IPS DF 6.9 (cell line): ENCODE measurements at places on chromosomes 12 and 14.

GRCh38 chr12:1848745-1849144, 28.4 kb downstream of the LRTM2 start:
- DNase-seq: no peak

GRCh38 chr14:91108941-91109611, 4.8 kb upstream of the DGLUCY start:
- DNase-seq: no peak

DNA sequence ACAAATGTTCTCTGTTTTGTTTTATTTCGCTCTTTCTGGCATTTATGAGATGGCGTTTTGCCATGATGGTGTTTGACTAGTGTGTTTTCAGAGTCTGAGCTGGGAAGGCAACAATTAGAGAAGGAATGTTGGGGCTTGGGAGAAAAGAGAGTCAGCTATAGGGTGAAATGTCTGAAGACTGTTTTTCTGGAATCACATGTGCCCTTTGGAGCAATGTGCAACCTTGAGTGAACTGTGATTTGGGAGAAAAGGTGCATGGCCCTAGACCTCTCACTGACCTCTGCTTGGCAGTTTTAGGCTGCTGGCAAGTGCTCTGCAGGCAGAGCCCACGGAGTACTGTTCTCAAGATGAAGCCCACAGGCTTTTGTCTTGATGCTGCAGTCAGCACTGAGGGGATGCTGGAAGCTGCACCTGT, 379.9 kb upstream of the PDE3A start:
- DNase-seq: no peak

- DNase-seq: no peak
Observed at GRCh38 chr14:59997966-59998365, 78.0 kb downstream of the LRRC9 start.

DNA sequence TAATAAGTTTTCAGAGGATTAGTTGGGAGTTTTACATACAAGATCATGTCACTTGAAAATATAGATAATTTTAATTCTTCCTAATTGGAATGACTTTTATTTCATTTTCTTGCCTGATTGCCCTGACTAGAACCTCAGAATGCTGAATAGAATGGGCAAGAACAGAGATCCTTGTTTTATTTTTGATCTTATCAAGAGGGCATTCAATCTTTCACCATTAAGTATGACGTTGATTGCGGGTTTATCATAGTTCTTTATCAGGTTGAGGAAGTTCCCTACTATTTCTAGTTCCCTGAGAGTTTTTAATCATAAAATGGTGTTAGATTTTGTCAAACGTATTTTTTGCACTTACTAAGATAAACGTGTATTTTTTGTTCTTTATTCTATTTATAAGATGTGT, 124.3 kb downstream of the DICER1 start:
- DNase-seq: no peak

DNA sequence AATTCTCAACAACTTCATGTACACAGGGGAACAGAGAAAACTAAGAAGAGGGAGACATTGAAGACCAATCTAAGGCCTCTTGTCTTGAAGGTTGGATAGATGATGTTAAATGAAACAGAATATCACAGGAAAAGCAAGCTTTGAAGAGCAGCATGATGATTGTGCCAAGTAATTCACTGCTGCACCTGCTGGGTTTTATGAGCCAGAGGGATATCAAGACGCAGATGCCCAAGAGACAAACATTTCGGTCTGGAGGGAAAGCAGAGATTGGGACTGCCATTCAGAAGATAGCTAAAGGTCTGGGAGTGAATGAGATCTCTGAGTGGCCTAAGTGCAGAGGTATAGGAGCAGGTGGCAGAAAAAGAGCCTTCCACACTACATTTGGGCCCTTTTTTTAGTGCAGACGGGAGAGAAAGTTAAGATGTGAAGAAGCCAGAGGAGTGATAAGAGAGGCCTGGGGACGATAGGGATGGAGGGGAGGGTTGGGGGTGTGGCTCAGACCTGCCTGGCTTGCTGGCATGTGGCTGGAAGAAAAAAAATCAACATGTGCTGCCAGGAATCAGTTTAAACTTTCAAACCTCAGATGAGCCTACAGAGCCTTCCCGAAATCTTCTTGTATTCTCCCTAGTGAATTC, 200.6 kb downstream of the AEBP2 start:
- DNase-seq: no peak

- DNase-seq: no peak
Observed at GRCh38 chr12:116862167-116862566, 19.1 kb downstream of the HRK start.

DNA sequence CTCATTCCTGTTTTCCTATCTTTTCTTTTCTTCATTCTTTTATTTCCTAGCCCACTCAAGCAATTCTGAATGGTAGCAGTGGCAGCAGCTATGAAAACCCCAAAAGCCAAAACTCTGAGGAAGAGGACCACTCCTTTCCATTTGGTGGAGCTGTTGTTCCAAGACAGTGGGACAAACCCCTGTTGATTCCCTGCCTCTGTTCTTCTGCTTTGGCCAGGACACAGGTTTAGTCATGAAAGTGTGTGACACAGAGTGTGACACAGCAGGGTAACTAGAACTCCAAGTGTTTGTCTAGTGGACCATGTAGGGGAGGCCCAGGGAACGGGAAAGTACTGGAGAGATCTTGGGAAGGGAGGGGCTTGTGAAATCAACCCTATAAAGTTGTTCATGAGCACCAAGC, 71.1 kb downstream of the PTCSC3 start:
- DNase-seq: peak; percentile 45

- no peak for DNase-seq
Observed at GRCh38 chr14:95346820-95347219, 27.1 kb upstream of the CLMN start.

DNA sequence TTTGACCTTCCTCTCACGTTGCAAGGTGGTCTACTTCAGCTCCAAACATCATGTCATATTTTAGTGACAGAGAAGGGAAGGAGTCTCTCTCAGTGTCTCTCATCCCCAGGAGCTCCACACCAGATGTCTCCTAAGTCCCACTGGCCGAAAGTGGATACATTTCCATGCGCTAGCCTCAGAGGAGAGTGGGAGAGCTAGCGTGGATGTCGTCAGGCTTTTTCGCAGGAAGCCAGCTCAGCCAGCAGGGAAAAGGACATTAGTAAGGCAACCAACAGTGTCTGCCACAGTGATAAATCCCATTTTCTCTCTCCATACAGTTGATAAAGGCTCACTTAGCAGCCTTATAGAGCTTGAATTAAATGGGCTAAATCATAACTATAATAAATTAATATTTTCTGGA, 155.7 kb downstream of the PELI2 start:
- no peak for DNase-seq

DNA sequence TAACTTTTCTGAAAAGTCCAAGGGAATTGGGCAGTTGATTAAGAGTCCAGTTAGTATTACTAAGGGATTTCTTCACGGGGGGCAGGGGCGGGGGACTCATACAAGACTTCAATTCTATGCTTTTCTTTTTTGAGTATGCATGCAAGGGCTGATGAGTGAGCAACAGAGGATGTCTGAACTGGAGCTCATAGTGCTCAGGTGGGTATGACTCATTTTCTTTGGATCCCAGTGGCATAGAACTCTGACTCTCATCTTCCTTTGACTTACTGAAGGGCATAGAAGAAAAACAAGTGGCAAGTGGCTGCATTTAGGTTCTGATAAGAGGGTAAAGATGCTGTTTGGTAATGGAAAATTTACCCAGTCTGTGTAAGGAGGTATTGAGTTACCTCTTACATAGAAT, 749.2 kb downstream of the NOVA1 start:
- DNase-seq: no peak
